ENCODE measurements at places on chromosomes 5 and 9.

GRCh38 chr9:110058304-110058953, 149.5 kb downstream of the C9orf152 start:
- DNase-seq = peak; percentile 4

DNA sequence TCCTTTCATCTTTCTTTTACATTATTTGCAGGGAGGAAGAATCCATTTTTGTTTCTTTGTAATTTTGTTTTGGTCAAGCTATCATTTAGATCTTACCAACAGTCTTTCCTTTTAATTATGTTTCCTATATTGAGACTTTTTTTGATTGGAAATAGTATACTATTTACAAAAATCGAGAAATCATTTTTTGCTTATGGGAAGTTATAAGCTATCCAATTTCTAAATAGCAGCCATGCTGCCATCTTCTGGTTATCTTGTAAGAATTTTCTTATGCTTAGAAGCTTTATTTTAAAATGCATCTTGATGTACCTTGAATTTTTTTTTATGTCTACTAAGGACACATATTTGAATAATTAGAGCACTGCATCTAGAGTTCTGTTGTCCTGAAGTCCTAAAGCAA, 821.2 kb downstream of the PTPRD start:
- DNase-seq = peak; percentile 41

- DNase-seq = no peak
Measured at GRCh38 chr5:56825222-56825824, 10.0 kb downstream of the MAP3K1 start.

DNA sequence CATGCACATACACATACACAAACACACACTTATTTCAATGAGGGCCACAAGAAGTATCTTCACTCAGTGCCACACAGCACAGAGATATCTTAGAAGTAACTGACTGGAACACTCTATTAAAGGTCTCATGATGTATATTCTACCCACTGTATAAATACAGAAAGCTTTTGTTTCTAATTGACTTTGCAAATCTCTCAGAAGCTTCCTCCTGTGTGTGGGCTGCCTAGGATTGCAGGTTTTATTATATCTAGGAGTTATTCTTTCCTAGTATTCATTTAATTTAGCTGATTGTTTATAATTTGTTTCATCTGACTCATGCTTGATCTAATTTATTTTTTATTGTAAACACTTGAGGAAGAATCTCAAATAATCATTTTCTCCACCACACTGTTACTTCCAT, 262.4 kb upstream of the ACTBL2 start:
- DNase-seq = no peak
